ENCODE measurements at places on chromosomes 4 and X.

DNA sequence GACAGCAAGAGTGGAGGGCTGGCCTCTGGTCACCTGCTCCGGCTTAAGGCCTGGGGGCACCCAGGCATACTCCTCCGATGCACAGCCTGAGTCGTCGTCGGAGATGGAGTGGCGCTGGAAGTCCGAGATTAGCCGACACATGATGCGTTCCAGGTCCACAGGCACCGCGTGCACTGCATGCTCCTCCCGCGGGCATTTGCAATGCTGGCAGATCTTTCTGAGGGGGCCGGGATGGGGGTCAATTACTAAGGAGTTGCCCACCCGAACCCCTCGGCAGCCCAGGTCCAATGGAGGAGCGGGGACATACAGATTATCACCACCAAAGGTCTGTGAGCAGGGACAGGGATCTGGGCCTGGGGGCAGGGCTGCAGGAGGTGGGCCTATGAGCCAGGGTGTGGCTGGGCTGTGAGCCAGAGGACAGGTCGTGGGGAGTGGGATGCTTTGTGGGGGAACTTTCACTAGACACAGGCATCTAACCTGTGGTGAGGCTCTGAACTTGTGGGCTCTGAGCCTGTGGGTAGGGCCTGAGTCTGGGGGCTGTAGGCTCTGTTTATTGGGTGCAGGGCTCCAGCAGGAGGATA is 2.4 kb downstream of the PRICKLE3 start:
- DNase-seq: no peak

GRCh38 chr4:95059663-95060062 is 301.9 kb downstream of the BMPR1B start:
- no peak for DNase-seq

DNA sequence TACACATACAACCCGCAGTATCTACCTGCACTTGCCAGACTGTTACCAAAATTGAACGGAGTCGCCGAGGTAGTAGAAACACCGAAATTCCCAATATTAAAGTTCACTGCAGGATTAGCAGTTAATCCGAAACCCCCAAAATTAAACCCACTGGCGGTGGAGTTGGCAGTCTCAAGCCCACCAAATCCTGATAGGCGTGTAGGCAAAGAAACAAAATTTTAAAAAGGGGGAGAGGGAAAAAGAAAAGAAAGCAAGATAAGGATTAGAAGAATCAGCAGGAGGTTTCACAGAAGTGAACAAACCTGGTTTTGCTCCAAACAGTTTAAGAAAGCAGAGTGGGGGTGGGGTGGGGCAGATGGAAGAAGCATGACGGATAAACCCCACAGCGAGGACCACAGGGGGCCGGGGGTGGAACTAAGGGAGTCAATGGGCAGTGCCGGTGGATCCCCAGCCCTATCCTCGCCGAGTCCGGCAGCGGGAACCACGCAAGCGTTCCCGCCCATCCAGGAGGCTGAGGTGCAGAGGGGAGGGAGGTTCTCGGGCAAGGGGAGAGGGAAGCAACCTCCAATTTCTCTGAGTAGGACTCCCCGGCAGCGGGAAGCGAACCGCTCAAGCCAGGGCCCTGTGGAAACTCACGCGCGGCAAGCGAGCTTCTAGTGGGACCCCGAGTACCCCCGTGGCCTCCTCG is 599 bp downstream of the NUP54 start:
- no peak for DNase-seq

GRCh38 chrX:110012818-110013485 is 10.0 kb downstream of the TMEM164 start:
- DNase-seq: no peak

DNA sequence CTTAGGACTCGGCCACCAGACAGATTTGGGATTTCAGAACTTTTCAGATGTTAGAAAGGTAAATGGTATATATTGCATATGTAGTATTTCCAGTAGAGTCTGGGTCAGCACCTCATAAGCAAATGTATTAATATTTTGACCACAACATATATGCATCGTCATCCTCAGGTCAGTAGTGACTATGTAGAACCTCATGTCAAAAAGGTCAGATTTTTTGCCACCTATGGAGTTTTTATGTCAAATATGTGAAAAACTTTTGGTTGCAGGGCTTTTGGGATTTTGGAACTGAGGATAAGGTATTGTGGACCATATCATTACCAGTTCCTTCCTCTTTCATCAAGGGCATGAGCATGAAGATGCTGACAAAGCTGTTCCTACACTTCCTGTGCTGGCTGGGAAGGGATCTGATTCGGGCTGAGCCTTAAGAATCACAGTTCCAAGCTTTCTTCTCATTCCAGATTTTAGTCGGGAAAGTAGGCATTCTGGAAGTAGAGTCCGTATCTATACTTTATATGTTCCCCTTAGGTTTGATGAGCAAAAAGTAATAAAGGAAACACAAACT is 183.0 kb upstream of the PGRMC2 start:
- no peak for DNase-seq

DNA sequence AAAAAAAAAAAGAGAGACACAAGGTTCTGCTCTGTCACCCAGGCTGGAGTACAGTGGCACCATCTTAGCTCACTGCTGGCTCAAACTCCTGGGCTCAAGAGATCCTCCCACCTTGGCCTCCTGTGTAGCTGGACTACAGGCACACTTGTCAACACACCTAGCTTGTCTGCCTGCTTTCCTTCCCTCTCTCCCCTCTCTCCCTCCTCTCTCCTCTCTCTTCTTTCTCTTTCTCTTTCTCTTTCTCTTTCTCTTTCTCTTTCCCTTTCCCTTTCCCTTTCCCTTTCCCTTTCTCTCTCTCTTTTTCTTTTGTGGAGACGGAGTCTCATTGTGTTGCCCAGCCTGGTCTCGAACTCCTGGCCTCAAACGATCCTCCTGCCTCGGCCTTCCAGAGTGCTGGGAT is 132.1 kb downstream of the DIPK2B start:
- DNase-seq: no peak

GRCh38 chrX:3576886-3577501 is 136.5 kb downstream of the PRKX start:
- DNase-seq: no peak

DNA sequence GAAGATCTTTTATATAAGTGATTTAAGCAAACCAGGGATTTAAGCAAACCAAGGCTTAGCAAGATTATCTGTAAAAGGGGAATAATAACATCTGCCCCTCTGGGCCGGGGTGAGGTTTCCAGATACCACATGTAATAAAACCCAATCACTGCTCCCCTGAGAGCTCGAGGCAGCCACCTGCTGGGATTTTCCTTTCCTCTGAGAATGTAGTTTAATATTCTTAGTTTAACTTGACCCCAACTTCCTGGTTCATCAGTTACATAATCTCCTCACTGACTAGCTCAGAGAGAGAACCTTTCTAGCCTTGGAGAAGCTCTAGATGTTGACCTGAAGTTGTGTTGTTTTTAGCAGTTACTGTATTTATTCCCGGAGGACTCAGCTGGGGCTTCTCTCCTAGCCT is 322.4 kb downstream of the ARHGAP10 start:
- no peak for DNase-seq

- no peak for DNase-seq
Measured at GRCh38 chr4:112288455-112288854, 2.8 kb upstream of the TIFA start.

DNA sequence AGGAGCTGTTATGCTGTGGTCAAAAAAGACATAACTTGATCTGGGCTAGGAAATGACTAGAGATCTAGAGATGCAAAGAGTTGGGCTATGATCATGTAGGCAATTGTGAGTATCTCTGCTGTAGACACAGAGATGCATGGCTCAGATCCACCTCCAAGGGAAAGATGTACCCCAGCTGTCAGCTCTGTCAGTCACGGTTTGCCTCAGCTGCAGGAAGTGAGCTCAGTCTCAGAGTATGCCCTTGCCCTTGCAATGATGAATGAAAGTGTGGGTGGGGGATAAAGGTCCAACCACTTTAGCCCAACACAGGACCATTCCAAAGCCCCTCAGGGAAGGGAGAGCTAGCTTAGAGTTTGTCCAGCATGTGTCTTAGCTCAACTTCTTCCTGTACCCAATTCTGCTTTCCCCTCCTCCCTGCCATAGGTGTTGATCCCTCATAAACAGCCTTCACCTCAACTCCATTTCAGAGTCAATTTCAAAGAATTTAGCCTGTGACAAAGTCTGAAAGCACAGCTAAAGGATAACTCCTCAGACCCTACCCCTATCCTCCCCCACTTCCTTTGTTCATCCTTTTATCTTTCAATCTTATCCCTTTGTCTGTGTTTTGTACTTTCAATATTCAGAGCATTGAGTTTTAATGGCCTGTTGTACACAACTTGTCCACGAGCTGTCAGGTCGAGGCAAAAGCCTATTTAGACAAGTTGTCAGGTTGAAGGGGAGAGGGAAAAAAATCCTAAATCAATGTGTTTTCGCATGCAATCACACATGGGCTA is 90.6 kb downstream of the MID1IP1 start:
- no peak for DNase-seq

DNA sequence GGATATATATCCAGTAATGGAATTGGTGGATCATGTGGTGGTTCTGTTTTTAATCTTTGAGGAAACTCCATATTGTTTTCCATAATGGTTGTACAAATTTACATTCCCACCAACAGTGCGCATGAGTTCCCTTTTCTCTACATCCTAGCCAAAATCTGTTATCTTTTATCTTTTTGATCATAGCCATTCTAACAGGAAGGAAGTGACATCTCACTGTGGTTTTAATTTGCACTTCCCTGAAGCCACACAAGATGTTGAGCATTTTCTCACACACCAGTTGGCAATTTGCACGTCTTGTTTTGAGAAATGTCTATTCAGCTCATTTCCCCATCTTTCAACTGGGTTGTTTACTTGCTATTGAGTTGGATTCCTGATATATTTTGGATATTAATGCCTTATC is 194.9 kb downstream of the CBLL2 start:
- no peak for DNase-seq
